ENCODE measurements at places on chromosomes 7 and 10.

- no peak for DNase-seq
Observed at GRCh38 chr10:47380341-47381102, 3.6 kb downstream of the ZNF488 start.

GRCh38 chr10:69179089-69179742 lies 818 bp upstream of the SUPV3L1 start:
- DNase-seq, result no peak

DNA sequence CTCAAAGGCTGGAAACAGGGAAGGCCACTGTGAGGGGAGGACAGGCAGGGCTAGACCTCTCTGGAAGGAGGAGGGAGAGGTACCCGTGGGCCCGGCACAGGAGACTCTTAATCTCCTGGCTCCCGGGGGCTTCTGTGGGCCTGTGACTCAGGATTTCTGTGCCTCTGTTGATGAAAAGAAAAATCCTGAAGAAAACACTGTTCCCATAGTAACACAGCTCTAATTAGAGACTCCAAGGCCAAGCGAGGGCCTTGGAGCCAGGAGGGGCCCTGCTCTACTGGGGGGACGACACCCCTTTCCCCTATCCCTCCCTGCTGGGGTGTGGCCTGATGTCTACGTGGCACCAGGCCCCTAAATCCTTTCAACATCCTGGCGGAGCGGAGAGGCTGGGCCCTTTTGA lies 174.1 kb upstream of the TNRC18 start:
- DNase-seq, result peak; percentile 64

DNA sequence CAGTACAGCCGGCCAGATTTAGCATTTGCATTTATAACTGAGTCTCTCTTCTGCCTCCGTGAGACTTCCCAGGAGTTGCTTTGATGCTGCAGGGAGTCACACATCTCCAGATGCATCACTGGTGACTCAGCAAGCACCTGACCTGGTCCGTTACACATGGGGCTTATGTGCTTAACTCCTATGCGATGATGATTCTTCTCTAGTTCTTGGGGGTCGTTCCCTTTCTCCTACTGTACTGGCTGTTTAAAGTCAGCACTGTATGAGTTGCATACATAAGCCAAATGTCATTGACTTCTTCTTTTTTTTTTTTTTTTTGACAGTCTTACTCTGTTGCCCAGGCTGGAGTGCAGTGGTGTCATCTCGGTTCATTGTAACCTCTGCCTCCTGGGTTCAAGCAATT lies 13.0 kb upstream of the AKR1E2 start:
- DNase-seq, result peak; percentile 89

DNA sequence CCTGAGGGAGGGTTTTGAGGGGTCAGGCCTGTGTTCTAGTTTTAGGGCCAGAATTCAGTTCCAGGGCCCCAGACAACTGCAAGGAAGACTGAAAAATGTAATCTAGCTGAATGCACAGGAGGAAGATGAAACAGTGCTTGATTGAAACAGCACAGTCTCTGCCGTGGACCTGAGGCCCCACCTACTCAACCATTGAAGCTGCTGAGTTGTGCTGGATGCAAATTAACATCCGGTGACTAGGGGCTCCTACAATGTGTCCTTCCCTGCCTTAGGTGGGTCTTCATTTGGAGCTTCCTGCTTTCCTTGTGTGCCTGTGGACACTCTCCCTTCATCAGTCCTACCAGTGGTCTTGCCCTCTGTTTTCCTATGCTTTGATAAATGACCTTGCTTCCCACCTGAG lies 5.7 kb downstream of the GLRX3 start:
- no peak for DNase-seq

- DNase-seq, result peak; percentile 88
Observed at GRCh38 chr10:18607503-18608378, 43.6 kb downstream of the NSUN6 start.

- DNase-seq, result peak; percentile 38
Observed at GRCh38 chr10:21626457-21627161, 92.6 kb downstream of the MLLT10 start.

- DNase-seq, result no peak
Observed at GRCh38 chr7:22351329-22351692, 5.6 kb downstream of the RAPGEF5 start.

GRCh38 chr7:99693427-99694200 lies 13.8 kb upstream of the CYP3A5 start:
- DNase-seq, result no peak

- peak; percentile 29 for DNase-seq
Observed at GRCh38 chr7:67655168-67655567, 658.5 kb downstream of the TYW1 start.

DNA sequence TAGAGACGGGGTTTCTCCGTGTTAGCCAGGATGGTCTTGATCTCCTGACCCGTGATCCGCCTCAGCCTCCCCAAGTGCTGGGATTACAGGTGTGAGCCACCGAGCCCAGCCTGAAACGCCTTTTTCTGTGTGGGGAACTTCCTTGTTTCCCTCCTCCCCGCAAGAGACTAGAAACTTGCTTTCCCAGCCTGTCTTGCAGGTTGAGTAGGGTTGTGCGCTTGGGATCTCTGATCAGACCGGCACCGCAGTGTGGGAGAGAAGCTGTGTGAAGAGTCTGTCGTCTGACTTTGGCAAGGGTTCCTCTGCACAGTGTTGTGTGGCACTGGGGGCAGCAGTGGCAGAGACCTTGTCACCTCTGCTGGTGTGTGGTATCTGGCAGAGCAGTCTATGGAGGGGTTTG lies 28.9 kb downstream of the RBM17 start:
- no peak for DNase-seq

GRCh38 chr10:43983856-43984271 lies 335.2 kb upstream of the ZNF32 start:
- no peak for DNase-seq

- DNase-seq, result peak; percentile 39
Observed at GRCh38 chr10:2985729-2986232, 81.6 kb upstream of the PFKP start.

DNA sequence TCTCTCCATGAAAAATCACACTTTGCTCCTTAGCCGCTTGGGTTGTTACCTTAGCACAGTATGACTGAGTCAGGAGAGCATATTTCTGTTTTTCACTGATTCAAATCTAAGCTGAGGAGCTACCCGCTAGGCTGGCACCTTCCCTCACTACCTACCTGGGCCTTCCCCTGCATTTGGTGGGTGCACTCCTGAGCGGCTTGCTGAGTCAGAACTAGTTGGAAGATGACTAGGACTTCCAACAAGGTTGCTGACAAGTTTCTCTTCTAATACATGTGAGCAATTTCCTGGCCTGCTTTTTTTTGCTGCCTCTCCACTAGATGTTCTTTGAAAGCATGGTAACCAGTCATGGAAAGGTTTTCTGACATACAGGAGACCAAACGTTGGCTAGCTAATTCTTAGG lies 43.8 kb upstream of the SEC61G start:
- DNase-seq, result peak; percentile 53

DNA sequence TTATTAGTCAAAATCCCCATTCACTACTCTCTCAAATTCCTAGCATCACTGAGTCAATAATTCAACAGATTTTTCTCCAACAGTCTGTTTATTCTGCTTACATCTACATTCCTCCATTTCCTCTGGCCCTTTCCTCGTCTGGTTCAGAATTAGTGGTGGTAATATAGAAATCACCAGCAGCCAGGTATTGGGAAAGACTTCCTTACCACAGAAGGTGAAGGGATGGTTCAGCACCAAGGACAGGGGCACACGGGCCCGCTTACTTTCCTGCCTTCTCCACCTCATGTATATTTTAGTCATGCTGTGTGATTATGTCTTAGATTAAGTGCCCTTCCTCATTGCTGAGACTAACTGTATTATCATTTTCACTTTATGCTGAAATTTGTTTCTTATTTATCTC lies 70.4 kb upstream of the APBB1IP start:
- peak; percentile 18 for DNase-seq

DNA sequence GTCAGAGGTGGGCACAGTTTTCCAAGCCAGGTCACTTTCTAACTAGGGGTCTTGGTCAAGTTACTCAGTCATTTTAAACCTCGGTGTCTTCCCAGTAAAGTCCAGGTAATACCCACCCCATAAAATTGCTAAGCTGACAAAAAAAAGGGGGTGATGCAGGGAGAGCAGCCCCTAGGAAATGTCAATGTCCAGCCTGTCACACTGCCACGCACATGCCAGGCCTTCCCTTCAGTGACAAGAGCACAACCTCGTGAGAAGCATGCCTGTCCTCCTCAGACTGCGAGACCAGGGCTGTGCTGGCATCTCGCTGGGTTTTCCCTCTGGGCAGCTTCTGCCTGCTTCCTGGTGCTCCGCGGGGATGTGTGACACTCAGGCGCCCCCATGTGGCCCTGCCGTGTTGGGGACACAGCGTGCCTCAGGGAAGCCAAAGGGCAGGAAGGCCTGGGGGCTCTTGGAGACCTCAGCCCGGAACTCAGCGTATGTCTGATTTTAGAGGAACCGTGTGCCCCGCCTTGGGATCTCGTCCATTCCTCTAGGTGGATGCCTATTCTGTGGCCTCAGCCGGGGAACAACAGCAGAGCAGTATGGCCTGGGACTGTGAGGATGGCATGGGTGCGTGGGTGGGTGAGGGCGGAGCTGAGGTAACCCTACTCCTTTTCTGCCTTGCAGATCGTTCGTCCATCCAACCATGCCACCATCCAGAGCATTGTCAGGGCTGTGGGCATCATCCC lies 10.2 kb upstream of the GDF2 start:
- DNase-seq, result peak; percentile 58

- no peak for DNase-seq
Observed at GRCh38 chr10:87866412-87866974, 3.1 kb downstream of the PTEN start.

- DNase-seq, result peak; percentile 33
Observed at GRCh38 chr7:3482147-3482921, 181.3 kb downstream of the SDK1 start.

DNA sequence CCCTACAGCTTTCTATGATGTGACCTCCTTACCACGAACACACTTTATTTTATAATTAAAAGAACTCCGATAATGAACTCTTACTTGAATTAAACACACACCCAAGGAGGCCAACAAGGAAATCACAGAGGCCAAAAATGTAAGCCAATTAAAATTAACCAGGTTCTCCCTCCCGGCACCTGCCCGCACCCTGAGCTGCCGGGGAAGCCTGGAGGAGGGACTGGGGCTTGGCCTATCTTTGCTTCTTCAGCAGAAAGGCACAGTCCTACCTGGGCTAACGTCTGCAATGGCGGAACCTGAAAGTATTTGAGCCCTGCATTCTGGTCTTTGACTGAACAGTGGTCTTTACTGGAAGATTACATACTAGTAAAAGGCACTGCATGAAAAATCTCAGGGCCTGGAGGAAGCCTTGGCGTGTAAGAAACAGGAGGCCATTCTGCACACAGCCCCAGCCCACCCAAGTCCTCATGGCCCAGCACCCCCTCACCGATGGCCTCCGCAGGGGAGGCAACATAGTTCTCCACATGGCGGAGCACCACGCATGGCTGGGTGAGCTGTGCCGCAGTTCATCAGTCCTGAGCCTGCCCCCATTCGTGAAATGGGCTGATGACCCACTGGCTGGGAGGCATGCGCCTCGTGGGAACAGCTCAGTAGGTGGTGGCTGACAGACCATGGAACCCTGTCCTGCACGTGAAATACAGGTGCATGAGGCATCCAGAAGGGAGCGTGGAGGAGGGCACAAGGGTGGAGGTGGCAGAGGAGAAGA lies 173.8 kb downstream of the PARD3 start:
- DNase-seq, result no peak

DNA sequence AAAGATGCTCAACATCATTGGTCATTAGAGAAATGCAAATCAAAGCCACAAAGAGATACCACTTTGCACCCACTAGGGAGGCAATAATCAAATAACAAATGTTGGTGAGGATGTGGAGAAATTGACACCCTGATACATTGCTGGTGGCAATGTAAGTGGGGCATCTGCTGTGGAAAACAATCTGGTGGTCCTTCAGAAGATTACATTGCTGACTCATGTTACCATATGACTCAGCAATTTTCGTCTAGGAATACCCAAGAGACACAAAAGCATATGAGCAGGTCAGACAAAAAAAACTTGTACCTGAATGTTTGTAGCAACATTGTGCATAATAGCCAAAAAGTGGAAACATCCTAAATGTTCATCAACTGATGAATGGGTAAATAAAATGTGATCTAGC lies 4.9 kb upstream of the CLDN3 start:
- DNase-seq, result peak; percentile 54

- DNase-seq, result peak; percentile 33
Observed at GRCh38 chr7:158651968-158652565, 52.5 kb downstream of the NCAPG2 start.

DNA sequence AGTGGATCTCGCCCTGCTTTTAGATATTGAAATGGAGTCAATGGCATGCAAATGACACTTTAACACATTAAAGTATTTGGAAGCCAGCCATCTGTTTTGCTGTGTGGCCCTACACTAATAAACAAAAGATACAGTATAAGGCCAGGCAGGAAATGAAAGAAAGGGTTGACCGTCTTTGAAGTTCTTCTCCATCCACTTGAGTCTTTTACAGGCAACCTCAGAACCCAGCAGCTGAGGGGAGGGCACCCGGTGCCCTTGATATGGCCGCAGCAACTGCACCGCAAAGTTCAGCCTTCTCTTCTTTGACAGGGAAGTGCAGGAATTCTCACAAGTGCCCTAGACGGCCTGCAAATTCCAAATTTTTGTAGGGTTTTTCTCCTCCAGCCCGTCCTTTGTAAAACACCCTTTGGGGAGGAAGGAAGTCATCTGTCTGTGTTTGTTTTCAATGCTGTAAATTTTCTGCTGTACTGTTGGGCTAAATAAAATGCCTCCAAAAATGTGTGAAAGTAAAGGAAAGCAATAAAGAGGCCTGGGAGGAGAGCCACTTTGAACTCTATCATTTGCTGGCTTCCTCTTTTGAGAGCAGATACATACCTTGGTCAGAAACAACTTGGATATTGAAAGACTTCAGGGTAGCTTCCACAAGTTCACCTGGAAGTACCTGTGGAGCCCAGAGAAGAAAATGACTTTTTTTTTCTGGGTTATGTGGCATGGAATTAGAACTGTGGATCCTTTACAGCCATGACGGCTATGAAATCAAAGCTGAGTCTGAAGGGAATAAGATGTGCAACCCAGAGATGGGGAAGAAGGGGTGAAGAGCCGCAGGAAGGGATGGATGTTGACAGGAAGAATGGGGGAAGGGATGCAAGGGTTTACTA lies 3.6 kb downstream of the HOXA1 start:
- DNase-seq, result no peak

- DNase-seq, result no peak
Observed at GRCh38 chr10:92729886-92730285, 40.1 kb downstream of the HHEX start.

DNA sequence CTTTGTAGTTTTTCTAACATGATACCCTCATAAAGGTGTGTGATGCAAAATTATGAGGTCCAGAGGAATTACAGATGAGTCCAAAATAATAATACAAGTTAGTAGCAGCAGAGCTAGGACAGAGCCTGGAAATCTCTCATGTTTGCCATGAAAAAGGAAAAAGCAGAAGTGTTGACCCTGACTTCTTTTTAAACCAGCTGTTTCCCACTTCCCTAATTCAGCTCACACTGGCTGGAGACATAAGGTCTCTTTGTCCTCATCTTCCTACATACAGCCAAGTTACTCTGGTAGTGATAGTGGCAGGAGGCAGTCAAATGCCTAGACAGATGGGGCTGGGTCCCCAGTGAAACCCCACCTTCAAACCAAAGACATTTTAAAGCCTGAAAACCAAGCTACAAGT lies 269.2 kb downstream of the C7orf25 start:
- no peak for DNase-seq

- DNase-seq, result no peak
Observed at GRCh38 chr10:65375528-65375927, 1550.3 kb upstream of the LRRTM3 start.

GRCh38 chr7:30646154-30646553 lies 36.1 kb downstream of the CRHR2 start:
- no peak for DNase-seq

Data from fibroblast of skin of right biceps (primary cell).